ENCODE measurements at places on chromosomes 7 and 10. TPM values are rescaled to one million over a fixed set of nuclear protein-coding genes. Genes with fewer than 3 reads are reported as not detected.
A peak's percentile ranks its signal among the peaks of the same experiment; 100 is the strongest.

DNA sequence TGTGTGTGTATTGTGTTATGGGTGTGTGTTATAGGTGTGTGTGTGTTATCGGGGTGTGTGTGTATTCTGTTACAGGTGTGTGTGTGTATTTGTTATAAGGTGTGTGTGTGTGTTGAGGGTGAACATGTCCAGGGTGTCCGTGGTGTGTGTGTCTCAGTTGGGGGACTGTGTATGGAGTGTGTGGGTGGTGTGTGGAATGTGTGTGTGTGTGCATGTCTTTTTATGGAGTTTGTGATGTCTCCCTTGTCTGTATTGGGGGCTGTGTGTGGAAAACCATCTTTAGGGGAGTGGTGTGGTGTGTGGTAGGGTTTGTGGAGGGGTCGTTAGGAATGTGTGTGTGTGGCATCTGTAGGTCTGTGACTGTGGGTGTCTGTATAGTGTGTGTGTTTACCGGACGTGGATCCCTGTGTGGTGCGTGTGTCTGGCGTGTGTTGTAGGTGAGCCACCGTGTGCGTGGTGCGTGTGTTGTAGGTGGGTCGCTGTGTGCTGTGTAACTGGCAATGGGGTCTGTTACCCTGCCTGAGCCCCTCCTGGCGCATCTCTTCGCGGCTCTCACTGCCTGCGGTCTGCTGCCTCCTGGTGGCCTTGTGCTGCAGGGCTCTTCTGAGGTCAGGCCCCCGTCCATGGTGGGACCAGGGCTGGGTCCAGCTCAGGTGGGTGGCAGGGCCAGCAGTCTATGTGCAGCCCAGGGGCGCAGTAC is 61.7 kb downstream of the PALD1 start:
- H3K27ac ChIP-seq: no peak overlapping the region
- no peaks in the 10 kb centered on the region for H3K27me3 ChIP-seq
- no peak for DNase-seq
- no peak overlapping the region for H3K4me3 ChIP-seq
- H3K4me1 ChIP-seq: no peaks in the 10 kb centered on the region

- no peaks in the 10 kb centered on the region for H3K27me3 ChIP-seq
- no peaks in the 10 kb centered on the region for H3K4me1 ChIP-seq
- DNase-seq: no peak
- H3K36me3 ChIP-seq: no peaks in the 10 kb centered on the region
Measured at GRCh38 chr10:81570878-81571794, 303.9 kb upstream of the NRG3 start.

- H3K4me3 ChIP-seq: no peak overlapping the region
- H3K27me3 ChIP-seq: no peaks in the 10 kb centered on the region
- no peak overlapping the region for H3K27ac ChIP-seq
- H3K36me3 ChIP-seq: no peaks in the 10 kb centered on the region
- H3K4me1 ChIP-seq: no peaks in the 10 kb centered on the region
- no peak for DNase-seq
Measured at GRCh38 chr10:57222603-57223002, 861.5 kb upstream of the ZWINT start.

GRCh38 chr7:158784270-158784669 is 45.0 kb downstream of the ESYT2 start:
- H3K27me3 ChIP-seq: no peaks in the 10 kb centered on the region
- H3K4me3 ChIP-seq: no peak overlapping the region
- no peak for DNase-seq
- no peaks in the 10 kb centered on the region for H3K36me3 ChIP-seq
- peak overlapping the region; percentile 77 for H3K27ac ChIP-seq

DNA sequence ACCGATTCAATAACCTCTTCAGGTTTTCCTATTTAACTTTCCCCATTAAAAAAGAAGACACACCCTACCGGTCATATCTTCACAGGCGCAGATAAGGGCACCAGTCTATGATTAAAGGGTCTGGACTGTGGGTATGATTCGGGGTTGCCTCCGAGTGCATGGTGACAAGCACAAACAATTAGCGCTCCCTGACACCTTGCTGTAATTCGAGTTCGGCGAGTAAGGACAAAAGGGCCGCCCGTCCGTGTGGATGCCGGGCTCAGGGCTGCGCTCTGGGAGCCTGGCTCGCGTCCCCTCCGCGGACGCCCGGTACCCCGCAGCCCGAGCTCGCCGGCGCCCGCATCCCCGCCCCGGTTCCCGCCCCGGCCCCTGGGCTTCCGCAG is 111.9 kb upstream of the RHEB start:
- H3K4me3 ChIP-seq: peak overlapping the region; percentile 76
- DNase-seq: no peak
- peaks cover 9% of the 10 kb centered on the region for H3K4me1 ChIP-seq
- H3K36me3 ChIP-seq: no peaks in the 10 kb centered on the region
- H3K27me3 ChIP-seq: no peaks in the 10 kb centered on the region

DNA sequence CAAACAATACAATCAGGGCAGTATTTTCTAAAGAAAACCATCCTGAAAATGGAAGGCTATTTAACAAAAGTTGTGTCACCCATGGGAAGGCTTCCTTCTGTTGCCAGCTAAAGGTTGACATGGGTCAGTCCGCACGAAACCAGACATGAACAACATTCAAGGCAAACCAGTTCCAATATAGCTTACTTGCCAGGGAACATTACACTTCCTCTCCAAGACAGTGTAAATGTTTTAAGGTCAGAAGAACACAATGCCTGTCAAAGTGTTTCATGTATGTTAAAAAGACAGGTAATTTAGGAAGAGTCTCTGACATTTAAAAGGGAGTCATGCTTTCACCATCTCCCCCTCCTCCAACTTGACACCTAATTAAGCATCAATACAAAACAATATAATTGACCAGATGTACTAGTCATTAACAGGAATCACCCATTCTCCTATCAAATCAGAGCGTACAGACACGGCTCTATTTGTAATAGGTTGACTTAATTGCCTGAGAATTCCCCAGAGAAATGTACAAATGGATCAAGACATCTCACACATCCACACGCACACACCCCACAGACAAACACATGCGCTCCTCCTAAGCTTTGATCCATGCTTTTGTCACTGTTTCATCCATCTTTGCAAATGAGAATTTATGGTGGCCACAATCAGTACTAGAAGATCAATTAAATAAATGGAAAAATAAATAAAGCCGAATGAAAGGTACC is 69.5 kb downstream of the CACNA2D1 start:
- no peak for DNase-seq
- H3K27ac ChIP-seq: no peak overlapping the region
- H3K36me3 ChIP-seq: no peaks in the 10 kb centered on the region

- no peak overlapping the region for H3K4me3 ChIP-seq
- no peaks in the 10 kb centered on the region for H3K36me3 ChIP-seq
- H3K27ac ChIP-seq: no peak overlapping the region
- H3K4me1 ChIP-seq: no peaks in the 10 kb centered on the region
- DNase-seq: no peak
Measured at GRCh38 chr10:67772894-67773511, 65.0 kb downstream of the DNAJC12 start.

DNA sequence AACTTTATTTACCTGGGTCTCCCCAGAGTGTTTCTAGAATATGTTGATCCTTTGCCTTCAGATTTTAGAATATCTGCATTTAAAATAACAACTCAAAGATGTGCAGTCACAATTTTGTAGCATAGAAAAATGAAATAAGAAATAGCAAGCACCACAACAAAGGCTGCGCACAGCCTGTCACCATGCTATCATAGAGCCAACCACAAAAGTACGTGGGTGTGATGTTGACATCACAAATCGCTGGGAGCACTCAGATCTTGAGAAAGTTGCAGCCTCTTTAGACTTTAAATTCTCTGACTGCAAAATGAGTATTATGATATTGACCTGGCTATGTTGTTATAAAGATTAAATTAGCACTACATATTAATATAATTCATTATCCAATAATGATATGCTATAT is 177.9 kb downstream of the TNS3 start:
- H3K4me1 ChIP-seq: peaks cover 35% of the 10 kb centered on the region
- peak; percentile 2 for DNase-seq
- peak overlapping the region; percentile 54 for H3K27ac ChIP-seq
- no peaks in the 10 kb centered on the region for H3K36me3 ChIP-seq
- H3K4me3 ChIP-seq: no peak overlapping the region

DNA sequence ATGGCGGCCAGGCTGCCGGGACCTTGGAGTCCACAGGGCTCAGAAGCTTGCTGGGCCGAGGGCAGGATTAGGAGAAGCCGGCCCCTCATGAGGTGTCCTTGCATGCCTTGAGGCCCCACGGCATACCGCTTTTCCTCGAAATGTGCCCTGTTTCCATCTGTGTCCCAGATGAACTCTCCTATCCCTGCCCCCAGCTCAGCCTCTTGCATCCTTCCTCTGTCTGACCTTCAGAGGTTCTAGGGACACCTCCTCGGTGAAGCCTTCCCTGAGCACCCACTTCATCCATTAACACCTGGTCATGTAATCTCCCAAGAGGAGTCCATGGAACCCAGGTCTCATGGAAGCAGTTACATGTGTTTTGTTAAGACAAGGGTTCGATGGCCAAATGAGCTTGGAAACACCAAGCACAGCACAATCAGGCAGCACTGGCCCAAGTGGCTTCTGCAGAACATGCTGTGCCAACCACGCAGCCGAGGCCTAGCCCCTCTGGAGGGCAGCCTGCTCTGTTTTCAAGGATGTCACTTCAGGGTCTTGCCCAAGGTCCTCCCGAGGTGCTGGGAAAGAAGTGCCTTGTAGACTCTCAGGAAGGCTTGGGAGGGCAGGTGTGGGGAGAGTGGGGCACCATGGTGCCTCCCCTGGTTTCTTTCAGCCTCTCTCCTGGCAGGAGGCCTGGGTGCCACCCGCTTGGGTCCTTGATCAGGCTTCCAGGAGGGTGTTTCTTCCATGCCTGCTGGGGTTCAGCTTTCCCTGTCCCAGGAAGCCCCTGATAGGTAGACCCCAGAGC is 124.3 kb downstream of the NEURL1 start:
- peaks cover 9% of the 10 kb centered on the region for H3K4me1 ChIP-seq
- H3K4me3 ChIP-seq: no peak overlapping the region
- H3K27ac ChIP-seq: peak overlapping the region; percentile 47
- no peak for DNase-seq
- no peaks in the 10 kb centered on the region for H3K27me3 ChIP-seq

GRCh38 chr10:48574817-48575380 is 30.0 kb downstream of the ARHGAP22 start:
- no peak overlapping the region for H3K27ac ChIP-seq
- DNase-seq: no peak
- no peak overlapping the region for H3K4me3 ChIP-seq
- H3K4me1 ChIP-seq: peaks cover 7% of the 10 kb centered on the region
- no peaks in the 10 kb centered on the region for H3K27me3 ChIP-seq

- H3K27ac ChIP-seq: no peak overlapping the region
- H3K27me3 ChIP-seq: no peaks in the 10 kb centered on the region
- no peaks in the 10 kb centered on the region for H3K36me3 ChIP-seq
- no peaks in the 10 kb centered on the region for H3K4me1 ChIP-seq
- DNase-seq: no peak
- no peak overlapping the region for H3K4me3 ChIP-seq
Measured at GRCh38 chr10:77782328-77783061, 144.1 kb downstream of the DLG5 start.

DNA sequence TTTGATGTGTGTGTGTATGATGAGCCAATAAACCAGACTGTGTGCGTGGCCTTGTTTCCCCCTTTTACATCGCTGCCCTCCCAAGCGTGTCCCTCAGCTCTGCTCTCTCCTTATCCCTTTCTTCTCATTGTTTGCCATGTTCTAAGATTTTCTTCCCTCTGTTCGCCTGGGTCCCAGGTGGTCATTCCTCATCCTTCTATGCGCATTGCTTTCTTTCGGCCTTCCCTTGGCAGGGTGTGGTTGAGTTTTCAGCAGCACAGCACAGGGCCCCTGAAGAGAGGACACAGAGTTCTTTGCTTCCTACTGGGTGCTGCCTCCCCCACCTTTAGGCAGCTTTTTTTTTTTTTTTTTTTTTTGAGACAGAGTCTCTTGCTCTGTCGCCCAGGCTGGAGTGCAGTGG is 23.1 kb downstream of the GBX1 start:
- H3K4me1 ChIP-seq: no peaks in the 10 kb centered on the region
- H3K4me3 ChIP-seq: no peak overlapping the region
- peak; percentile 3 for DNase-seq
- H3K27ac ChIP-seq: no peak overlapping the region
- H3K27me3 ChIP-seq: peaks cover 9% of the 10 kb centered on the region

DNA sequence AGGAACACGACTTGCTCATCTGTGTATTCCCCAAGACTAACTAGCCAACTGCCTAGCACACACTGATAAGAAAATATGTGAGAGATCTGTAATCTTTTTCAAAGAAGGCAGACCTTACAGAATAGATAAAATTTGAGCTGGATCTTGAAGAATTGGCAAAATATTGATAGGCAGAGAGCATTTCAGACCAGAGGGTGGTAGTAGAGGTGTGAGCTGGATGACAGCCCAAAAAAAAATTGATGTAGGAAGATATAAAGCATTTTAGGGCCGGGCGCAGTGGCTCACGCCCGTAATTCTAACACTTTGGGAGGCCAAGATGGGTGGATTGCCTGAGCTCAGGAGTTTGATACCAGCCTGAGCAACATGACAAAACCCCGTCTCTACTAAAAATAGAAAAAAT is 1.2 kb upstream of the ZNF746 start:
- peaks cover 12% of the 10 kb centered on the region for H3K4me1 ChIP-seq
- H3K4me3 ChIP-seq: no peak overlapping the region
- no peak for DNase-seq
- H3K27me3 ChIP-seq: no peaks in the 10 kb centered on the region
- H3K36me3 ChIP-seq: peaks cover 3% of the 10 kb centered on the region

GRCh38 chr10:23525406-23525805 is 86.5 kb downstream of the OTUD1 start:
- no peak overlapping the region for H3K4me3 ChIP-seq
- H3K27me3 ChIP-seq: no peaks in the 10 kb centered on the region
- H3K27ac ChIP-seq: no peak overlapping the region
- DNase-seq: peak; percentile 19
- no peaks in the 10 kb centered on the region for H3K36me3 ChIP-seq
- H3K4me1 ChIP-seq: no peaks in the 10 kb centered on the region

GRCh38 chr10:55466806-55467504 is 665.9 kb upstream of the PCDH15 start:
- H3K27me3 ChIP-seq: no peaks in the 10 kb centered on the region
- no peaks in the 10 kb centered on the region for H3K36me3 ChIP-seq
- no peak overlapping the region for H3K4me3 ChIP-seq
- H3K4me1 ChIP-seq: no peaks in the 10 kb centered on the region
- no peak overlapping the region for H3K27ac ChIP-seq

DNA sequence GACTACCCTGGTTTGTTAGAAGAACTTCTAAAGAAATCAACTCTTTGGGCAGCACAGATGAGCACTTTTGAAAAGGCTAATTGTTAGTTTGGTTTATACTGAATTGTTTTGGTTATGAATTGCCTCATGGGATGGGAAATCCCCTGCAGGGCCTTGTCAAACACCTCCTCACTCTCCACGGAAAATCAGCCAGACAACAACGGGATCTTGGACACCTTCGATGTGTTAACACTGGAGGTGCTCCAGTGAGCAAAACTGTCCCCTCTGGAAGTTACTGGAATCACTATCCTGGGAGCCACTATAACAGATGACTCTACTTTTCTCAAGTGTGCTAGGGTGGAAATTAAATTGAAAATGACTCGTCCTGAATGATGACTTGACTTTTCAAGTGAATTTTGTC is 38.7 kb downstream of the CDK6 start:
- H3K4me1 ChIP-seq: peaks cover 22% of the 10 kb centered on the region
- peak overlapping the region; percentile 43 for H3K27ac ChIP-seq
- DNase-seq: no peak
- H3K4me3 ChIP-seq: no peak overlapping the region
- no peaks in the 10 kb centered on the region for H3K27me3 ChIP-seq

NUTM2A gene
- total RNA-seq: 0.80 TPM

NRG3 gene
- not detected for total RNA-seq

CPA4 gene
- total RNA-seq: not detected

MMRN2 gene
- total RNA-seq: 25.3 TPM

ZPBP gene
- total RNA-seq: not detected

ECHDC3 gene
- total RNA-seq: 4.0 TPM

TYW1 gene
- total RNA-seq: 29.9 TPM
